ENCODE measurements at places on chromosomes 1 and 21. TPM values are rescaled to one million over a fixed set of nuclear protein-coding genes. Genes with fewer than 3 reads are reported as not detected.

GRCh38 chr1:14113841-14114567 is 414.0 kb downstream of the PRDM2 start:
- peak; percentile 67 for DNase-seq

DNA sequence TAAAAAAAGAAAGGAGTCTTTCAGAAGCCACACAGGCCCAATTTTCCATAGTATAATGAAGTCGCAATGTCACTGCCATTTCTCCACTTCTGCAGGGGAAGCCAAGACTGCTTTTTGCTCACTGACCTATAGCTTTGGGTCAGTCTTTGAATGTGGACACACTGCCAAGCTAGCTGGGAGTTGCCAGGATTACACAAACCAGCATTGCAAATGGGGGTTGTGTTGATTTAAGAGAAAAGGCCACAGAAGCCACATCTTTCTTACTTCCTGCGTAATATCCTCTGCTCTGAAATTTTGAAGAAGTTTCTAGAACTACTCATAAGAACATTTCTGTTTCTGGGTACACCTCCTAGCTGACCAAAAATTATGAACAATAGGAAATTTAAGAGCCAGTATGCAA is 45.8 kb upstream of the SAMSN1 start:
- no peak for DNase-seq

- DNase-seq: peak; percentile 26
Measured at GRCh38 chr1:178262120-178262500, 168.2 kb downstream of the RASAL2 start.

- DNase-seq: peak; percentile 5
Measured at GRCh38 chr1:160748181-160748877, 9.3 kb downstream of the SLAMF7 start.

GRCh38 chr1:166087734-166088571 is 78.8 kb downstream of the FAM78B start:
- DNase-seq: no peak

DNA sequence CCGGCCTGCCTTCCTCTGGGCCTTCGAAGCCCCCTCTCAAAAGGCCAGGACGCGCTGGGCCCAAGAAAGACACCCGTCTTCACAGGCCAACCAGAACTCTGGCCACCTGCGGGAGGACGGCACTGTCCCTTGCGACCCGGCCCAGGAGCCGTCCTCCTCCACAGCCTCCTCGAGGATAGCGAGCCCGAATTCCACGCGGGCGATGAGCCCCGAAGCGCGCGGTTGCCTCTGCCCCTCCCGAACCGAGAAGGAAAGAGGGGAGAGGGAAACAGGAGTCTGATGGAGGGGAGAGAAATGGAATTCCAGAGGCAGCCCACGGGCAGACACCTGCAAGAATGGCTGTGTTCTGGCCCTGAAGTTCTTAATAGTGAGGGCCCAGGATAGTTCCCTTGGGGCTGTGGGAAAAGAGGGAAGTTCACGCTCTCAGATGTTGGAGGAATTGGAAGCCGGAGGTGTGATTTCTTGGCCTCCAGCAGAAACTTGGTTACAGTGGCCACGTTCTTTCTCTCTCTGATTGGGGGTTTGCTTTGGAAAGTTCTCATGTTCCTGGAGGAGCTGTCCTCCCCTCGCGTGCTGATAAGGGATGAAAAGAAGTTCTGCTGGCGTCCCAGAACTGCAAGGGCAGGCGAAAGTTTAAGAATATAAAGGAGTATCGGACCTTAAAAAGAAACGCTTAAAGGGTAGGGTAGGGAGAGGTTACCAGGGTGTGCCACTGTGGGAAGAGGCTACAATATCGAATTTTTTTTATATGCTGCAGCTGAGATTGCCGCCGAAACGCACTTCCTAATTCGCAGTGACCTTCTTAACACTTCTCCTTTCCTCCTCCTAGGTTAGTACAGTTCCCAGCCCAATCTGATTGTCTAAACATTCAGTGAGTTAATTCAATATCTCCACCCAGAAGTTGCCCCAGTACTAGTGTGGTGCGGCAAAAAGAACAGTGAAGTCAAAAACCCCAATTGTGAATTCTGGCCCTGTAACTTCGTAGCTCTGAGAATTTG is 5.8 kb upstream of the SLC44A5 start:
- DNase-seq: peak; percentile 55

- peak; percentile 63 for DNase-seq
Measured at GRCh38 chr21:46006547-46007491, 25.2 kb downstream of the COL6A1 start.

DNA sequence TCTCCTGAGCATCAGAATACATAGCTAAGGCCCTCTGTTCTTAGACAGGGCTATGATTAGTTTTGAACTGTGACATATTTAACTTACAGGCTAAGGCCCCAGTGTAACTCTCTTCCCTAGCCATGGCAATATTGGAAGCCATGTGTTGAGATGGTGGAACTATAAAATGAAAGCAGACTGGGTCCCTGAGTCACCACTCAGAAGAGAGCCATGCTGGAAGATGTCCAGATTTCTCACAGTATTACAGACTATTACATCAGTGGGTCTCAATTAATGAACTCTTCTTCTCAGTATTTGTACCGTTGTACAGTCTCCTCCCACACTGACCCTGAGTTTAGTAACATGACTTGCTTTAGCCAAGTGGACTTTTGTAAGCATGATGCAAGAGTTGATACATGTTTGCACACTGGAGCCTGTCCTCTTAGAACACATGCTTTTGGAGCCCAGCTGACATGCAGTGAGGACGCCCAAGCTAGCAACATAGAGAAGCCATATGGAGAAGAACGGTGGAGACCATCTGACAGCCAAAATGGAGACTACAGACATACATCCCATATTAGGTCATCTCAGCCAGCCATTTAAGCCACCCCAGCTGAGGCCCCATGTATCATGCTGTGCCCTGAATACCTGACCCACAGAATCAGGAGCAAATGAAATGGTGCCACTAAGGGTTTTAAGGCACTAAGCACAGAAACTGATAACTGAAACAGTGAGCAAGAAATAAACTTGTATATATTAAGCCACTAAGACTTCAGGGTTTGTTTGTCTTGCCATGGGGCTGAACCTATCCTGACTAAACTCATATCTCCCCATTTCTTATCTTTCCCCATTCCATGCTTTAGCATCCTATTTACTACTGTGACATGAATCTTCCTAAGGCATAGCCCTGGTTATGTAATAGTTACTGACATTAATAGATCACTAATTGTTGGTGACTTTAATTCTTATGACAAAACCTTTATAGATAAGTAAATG is 24.4 kb downstream of the TBX15 start:
- no peak for DNase-seq

DNA sequence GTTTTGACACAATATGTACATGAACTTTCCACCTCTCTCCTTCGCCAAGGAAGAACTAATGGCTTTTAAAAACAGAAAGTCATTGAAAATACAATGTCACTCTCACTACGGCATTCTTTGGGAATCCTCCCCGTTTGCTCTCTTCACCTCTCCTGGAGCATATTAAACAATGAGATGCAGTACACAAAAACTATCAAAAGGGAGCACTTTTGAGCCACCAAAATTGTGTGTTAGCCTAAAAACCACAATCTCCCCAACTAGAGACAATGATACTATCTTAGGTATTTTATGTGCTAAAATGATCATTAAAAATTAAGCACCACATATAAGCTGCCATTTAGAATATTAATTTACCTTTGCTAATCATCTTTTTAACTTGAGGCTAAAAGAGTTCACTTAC is 425.5 kb downstream of the KCTD3 start:
- DNase-seq: no peak

DNA sequence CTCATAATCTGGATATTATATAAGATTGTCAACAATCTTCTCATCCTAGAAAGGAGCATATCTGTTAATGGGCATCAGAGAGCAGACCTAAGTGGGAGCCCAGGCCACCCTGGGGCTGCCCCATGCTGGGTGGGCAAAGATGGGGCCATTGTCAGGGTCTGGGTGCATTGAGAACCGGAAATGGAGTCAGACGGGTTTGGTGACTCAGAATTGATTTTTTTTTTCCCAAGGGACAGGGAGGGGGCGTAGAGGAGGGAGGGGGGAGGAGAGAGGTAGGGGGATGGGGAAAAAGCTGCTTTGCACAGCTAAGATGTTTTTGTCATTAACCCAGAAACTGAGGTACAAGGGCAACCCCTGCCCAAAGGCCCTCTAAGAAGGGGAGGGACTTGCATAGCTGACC is 1.3 kb downstream of the ATXN7L2 start:
- peak; percentile 68 for DNase-seq

FMO1 gene
- total RNA-seq: not detected
